Tibial nerve (tissue), 4 donors: ENCODE measurements at places on chromosomes 2 and 18.
A peak's percentile ranks its signal among the peaks of the same experiment; 100 is the strongest.

DNA sequence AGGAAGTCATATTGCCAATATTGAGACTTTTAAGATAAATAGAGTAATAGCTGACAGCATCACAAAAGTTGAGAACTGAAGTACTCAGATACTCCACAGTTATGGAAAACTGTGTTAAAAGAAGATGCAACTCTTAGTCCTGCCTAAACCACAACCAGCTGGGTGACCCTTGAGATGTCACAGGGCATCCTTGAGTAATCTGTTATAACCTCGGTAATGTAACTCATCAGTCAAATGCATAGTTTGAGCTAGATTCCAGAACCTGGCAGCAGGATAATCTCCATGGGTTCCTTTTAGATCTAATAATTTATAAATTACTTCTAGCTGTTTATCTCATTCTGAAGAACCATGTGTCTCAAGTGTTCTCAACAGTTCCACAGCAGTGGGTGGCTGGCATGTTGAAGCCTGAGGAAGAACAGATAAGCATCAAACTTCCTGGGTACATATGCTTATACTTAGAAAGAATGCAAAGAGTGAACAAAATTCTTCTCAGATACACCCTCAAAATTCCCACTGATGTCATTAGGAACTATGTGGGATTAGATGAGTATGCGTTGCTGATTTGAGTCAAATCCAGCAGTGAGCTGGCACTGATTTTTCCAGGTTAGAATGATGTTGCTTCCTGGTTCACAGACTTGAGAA is 304.1 kb upstream of the ERBB4 start:
- DNase-seq = no peak

DNA sequence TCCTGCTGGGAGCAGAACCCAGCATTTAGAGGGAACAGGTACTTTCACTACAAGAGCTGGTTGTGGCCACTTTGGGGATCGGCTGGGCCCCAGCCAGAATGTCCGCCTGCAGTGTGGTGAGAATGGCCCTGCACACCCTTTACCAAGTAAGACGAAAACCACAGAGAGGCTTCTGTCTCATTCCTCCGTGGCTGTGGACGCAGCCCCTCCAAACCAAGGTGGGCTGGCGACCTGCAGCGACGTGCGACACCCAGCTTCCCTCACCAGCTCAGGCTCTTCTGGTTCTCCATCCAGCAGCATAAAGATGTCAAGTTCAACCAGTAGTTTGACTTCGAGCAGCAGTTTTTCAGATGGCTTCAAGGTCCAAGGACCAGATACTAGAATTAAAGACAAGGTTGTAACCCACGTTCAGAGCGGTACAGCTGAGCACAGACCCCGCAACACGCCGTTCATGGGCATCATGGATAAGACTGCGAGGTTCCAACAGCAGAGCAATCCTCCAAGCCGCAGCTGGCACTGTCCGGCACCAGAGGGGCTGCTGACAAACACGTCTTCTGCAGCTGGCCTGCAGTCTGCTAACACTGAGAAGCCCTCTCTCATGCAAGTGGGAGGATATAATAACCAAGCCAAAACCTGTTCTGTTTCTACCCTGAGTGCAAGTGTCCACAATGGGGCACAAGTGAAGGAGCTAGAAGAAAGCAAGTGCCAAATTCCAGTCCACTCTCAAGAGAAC is 56.2 kb downstream of the WDSUB1 start:
- no peak for DNase-seq

- no peak for DNase-seq
Observed at GRCh38 chr2:14543284-14543683, 89.2 kb upstream of the LRATD1 start.

- no peak for DNase-seq
Observed at GRCh38 chr18:49021433-49022129, 70.8 kb upstream of the SMAD7 start.

- DNase-seq = no peak
Observed at GRCh38 chr2:115248066-115248465, 805.6 kb downstream of the DPP10 start.

DNA sequence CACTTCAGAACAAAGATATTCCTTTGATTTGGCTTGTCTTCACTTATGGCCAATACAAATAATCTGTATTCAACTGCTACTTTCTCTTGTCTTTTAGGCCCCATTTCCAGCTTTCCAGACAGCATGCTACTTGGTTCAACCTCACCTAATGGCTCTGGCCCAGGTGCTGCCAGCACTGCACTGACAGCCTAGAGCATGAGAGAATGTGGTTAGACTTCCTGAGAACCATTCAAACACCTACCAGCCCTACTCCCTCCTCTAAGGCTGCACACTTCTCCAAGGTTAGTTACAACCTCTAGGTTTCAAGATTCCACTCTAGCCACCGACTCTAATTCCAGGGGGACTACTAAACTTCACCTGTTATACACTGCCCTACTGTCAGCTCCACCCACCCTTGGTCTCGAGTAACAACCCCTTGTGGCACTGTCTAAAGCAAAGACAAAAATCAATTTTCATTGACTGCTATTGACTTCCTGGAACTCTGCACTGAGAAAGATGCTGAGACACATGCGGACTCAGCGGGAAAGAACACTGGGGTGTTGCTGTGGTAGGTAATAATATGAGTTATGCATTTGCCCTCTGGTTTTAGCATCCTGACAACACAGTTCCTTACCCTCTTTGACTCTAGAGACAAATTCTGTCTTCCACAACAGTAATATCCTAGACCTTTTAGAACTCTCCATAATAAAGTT is 38.2 kb downstream of the PLEKHM3 start:
- no peak for DNase-seq

DNA sequence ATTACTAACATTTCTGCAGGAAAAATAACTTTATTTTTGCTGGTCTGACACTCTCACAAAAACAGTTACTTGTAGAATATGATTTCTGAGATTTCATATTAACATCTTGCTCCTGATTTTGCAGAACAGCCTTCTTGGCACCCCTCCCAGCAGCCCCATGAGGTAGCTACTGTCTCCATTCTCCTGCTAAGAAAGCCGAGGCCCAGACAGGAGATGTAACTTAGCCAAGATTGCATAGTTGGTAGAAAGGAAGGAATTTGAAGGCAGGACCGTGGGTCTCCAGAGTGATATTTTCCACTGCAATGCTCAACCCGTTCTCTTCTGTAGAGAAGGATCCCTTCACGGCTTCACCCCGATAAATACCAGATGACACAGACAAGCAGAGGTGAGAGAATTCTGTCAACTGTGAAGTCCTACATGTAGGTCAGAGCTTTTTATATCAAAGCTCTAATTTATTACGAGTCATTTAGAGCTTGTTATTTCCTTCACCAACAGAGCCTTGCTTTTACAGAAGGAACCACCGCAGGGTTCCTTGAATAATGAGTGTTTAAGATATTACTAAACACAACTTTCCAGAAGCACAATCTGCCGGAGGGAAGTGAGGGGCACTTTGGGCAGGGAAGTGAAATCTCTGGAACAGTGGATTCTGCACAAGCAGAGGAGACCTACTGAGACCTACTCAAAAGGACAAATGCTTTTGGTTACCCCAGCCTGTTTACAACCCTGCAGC is 48.0 kb upstream of the MYCN start:
- no peak for DNase-seq

DNA sequence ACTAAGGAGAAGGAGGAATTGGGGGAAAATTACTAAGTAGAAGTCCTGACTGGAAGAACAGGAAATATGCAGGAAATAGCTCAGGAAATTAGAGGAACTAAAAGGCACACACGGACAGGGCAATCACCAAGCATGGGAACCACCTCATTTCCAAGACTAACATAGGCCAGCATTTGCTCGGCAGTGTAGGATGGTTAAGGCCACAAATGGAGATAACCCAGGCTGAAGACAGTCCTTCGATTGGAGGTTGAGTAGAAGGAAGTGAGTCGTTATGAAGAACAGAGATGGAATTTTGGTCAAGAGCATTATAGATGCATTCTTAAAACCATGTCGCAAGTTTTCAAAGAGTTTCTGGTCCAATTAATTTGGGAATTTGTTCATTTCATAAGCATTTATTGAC is 401.4 kb downstream of the ALK start:
- DNase-seq = no peak

GRCh38 chr2:48122166-48122565 is 215.9 kb upstream of the FBXO11 start:
- DNase-seq = no peak

DNA sequence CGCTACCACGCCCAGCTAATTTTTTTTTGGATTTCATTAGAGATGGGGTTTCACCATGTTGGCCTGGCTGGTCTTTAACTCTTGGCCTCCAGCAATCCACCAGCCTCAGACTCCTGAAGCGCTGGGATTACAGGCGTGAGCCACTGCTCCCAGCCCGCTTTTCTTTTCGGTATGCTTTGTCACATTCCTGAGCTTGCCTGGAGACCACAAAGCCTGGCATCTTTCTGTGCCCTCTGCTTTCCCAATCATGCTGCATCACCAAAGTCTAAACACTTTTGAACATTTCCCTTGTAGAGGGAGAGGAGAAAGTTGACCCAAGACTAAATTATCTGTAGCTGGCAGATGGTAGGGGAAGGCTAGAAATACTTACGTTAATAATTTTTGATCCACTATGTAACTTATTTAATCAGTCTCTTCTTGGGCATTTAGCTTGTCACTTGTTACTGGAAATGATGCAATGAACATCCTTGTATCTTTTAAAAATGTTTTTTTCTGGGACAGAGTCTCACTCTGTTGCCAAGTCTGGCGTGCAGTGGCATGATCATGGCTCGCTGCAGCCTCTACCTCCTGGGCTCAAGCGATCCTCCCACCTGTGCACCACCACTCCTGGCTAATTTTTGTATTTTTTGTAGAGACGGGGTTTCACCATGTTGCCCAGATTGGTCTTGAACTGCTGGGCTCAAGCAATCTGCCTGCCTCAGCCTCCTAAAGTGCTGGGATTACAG is 2.7 kb upstream of the NPC1 start:
- DNase-seq = no peak

DNA sequence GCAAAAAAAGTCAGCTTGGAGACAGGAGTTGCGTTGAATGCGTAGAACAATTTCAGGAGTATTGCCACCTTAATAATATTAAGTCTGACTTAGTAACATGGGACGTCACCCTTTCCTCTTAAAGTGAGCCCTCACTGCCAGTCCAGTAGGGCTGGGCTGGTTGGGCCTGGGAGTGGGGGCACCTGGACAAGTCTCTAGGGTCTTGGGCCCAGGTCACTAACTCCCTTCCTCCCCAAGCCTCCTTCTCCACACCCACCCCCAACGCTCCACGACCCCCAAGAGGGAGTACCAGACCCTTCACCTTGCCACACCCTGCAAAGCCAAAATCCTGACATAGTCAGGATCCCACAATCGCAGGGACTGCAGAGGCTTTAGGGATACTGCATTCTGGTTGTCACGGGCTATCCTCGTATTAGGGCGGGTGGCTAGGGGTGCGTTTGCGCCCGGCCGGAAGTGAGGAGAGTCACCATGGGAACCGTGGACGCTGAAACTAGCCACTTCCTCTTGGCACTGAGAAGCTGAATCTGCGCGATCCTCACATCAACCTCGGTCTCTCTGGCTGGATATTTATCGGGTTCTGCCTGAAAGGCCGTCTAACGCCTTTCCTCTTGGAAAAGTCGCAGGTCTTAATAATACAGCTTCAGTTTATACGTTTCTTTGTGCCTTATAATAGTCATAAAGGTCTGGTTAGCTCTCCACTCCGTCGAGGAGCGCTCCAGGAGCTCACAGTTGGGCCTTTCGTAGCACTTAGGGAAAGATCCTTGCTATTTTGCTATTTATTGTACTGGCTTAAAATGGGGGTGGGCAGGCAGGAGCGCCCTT is 10.3 kb upstream of the CXXC1 start:
- peak; percentile 56 for DNase-seq

DNA sequence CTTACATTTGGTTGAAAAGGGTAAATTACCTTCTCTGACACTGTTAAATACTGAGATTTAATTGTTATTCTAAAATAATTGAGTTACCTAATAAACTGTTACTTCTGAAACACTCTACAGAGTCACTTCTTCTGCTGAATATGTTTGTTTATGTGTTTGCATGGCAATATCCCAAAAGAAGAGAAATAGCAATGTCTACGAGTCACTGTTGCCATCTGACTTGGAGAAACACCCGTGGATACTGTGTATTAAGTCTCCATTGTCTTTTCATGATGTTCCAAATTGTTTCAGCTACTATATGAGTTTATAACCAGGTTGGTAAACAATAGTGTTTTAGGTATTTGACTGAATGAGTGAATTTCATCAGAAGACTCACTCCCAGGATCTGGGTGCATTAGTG is 754.2 kb upstream of the ID2 start:
- DNase-seq = no peak

DNA sequence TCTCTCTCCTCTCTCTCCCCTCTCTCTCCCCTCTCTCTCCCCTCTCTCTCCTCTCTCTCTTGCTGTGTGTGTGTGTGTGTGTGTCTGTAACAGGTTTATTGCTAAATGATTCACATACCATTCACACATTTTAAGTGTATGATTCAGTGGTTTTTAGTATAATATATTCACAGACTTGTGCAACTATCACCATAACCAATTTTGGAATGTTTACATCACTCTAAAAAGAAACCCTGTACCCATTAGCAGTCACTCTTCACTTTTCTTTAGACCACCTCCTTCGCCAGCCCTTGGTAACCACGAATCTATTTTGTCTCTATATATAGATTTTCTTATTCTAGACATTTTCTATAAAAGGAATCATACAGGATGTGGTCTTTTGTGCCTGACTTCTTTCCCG is 11.4 kb downstream of the THNSL2 start:
- no peak for DNase-seq

GRCh38 chr2:16112251-16112971 is 172.1 kb downstream of the MYCN start:
- no peak for DNase-seq

GRCh38 chr2:96150791-96151594 is 5.8 kb upstream of the DUSP2 start:
- DNase-seq = no peak

DNA sequence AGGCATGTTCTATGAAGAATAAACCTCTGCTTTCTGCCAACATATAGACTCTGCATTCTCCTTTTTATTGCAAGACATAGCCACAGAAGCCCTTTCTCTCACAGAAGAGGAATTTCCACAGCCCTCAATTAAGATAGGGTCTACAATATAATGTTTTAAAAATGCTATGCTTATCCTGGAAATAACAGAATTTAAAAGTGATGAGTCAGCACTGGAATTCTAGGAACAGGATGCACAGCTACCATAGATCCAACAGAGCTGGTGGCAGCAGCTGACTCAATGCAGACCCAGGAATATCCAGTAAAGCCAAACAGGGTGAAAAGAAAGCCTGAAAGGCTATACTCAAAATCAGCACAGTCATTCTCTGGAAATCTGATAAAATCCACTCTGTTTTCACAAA is 866.9 kb downstream of the TRIB2 start:
- DNase-seq = no peak

GRCh38 chr18:50138181-50139064 is 56.5 kb downstream of the MYO5B start:
- DNase-seq = no peak

GRCh38 chr2:119426396-119426675 is 5.3 kb upstream of the TMEM37 start:
- DNase-seq = no peak

- DNase-seq = no peak
Observed at GRCh38 chr2:134586326-134586965, 132.4 kb downstream of the TMEM163 start.

DNA sequence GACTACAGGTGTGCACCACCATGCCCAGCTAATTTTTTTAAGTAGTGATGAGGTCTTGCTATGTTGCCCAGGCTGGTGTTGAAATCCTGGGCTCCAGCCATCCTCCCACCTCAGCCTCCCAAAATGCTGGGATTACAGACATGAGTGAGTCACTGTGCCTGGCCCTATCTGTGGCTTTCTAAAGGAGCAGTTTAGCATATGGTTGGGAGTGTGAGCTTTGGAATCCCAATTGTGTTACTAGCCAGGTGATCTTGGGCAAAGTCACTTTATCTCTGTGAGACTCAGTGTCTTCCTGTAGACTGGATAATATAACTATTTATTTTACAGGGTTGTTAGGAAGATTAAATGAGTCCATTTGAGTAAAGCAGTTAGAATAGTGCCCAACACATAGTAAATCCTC is 19.8 kb upstream of the SMAD4 start:
- DNase-seq = no peak
